Hematopoietic multipotent progenitor cell treated with erythropoietin and hydrocortisone succinate and interleukin-3 and kit ligand, for 8 days (in vitro differentiated cells): ENCODE measurements at places on chromosomes 1 and 21.

DNA sequence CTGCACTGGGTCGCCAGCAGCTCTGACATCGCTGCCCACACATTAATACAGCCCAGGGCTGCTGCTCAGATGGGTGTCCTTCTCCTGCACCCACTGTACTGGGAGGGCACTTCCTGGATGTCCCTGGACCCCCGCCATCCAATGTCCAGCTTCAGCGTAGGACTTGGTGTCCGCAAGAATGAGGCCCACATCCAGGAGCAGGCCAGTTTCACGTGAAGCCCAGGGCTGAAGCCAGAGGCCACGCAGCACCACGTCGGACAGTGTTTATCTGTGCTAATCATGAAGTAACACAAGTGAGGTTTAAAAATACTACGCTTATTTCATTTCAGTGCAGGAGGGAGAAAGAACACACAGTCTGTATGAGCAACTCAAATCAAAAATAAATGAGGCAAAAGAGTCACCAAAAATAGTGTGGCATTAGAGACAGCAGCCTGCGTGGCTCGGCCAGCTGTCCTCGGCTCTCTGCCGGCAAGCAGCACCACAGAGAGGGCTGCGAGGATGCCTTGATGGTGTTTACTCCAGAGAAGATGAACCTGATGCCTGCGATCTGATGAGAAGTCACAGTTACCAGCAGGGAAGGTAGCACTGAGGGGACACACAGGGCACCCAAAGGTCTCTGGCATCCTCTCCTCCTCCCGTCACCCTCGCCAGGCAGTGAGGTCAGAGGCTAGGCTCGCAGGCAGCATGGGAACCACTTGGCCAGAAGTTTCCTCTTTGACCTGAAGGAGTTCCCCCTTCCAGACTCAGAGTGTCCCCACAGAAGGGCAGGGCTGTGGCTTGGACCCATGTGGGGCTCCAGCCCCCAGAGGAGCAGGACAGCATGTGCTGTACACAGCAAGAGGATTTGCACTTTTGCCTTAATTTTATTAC is 22.1 kb upstream of the NPHP4 start:
- no peak for DNase-seq

DNA sequence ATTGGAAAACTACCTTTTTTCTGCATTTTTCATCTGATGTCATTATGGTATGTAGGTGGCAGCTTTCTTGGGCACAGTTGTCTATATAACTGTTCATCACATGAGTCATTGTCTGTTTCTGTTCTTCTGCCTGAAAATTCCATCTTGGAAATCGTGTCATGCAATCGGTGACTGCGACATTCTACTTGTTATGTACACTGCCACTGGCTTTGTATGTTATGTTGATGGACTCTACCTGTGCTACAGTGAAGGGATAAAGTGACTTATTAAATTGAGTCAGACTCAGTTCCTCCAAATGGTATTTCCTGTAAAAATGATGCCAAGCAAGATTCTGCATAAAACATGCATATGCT is 8.6 kb downstream of the SMAP2 start:
- DNase-seq, result peak; percentile 42

GRCh38 chr1:35715568-35716002 is 3.1 kb downstream of the C1orf216 start:
- DNase-seq, result peak; percentile 87

DNA sequence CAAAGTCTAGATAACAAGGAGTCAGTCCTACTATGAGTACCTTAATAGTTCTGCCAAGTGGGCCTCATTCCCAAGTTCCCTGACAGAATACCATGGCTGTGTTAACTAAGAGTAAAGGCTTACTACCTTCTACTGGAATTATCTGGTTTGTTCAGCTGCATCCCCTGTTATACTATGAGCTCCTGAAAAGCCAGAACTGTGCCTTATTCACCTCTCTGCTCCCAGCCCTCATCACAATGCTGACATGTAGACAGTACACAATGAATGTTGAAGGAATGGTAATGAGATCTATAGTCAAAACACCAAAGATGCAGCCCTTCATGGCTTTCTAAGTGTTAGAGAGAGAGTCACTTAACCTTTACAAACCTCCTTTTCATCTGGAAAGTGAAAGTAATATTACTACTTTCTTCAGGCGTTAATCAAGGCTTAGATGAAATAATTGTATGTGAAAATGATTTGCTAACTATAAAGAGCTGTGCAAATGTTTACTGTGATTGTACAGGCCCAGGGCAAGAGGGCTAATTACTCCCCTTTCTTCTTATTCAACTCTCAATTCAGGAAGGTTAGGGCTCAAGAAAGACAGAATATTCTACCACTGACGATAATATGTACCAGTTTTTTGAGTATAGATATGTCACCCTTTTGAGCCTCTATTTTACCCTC is 70.3 kb upstream of the MROH9 start:
- DNase-seq, result no peak
